Kasumi-1 (cell line): ENCODE measurements at places on chromosomes 4 and X.

- DNase-seq, result no peak
These were observed 115.3 kb downstream of the PRSS12 start for GRCh38 chr4:118237531-118237930.

GRCh38 chr4:175986668-175987067, 79.0 kb upstream of the WDR17 start:
- no peak for DNase-seq

GRCh38 chr4:139676913-139677585, 11.4 kb downstream of the MGST2 start:
- DNase-seq, result no peak

GRCh38 chrX:116009346-116009745, 161.2 kb upstream of the AGTR2 start:
- DNase-seq, result no peak

- no peak for DNase-seq
These were observed 191.8 kb upstream of the S100G start for GRCh38 chrX:16458208-16458607.

DNA sequence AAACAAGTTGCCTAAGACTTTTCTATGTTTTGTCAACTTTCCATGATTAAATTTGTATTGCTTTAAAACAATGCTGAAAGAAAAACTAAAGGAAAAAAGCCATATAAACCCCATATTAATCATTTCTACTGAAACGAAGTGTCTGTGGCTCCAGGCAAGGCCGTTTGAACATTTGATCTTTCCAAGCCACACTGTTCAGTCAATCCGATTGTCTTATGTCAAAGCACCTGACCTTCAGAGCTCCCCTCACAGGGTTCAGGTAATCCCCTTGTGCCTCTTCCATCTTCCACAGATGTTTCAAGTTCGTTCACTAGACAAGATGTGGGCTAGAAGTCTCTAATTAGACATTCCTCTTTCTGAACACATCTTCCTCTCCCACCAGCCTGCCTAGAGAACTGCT, 177.1 kb upstream of the NUDT10 start:
- no peak for DNase-seq

- DNase-seq, result no peak
These were observed 46.9 kb upstream of the PHKA2 start for GRCh38 chrX:19030805-19031204.

- no peak for DNase-seq
These were observed 73.5 kb downstream of the GPAT3 start for GRCh38 chr4:83609365-83609764.

GRCh38 chrX:149267878-149268813, 237.0 kb downstream of the IDS start:
- no peak for DNase-seq

GRCh38 chr4:30103455-30103854, 616.7 kb upstream of the PCDH7 start:
- no peak for DNase-seq
